ENCODE measurements at places on chromosomes 16 and 17.

GRCh38 chr17:1764284-1764683 lies 2.4 kb downstream of the SERPINF1 start:
- no peak for DNase-seq

DNA sequence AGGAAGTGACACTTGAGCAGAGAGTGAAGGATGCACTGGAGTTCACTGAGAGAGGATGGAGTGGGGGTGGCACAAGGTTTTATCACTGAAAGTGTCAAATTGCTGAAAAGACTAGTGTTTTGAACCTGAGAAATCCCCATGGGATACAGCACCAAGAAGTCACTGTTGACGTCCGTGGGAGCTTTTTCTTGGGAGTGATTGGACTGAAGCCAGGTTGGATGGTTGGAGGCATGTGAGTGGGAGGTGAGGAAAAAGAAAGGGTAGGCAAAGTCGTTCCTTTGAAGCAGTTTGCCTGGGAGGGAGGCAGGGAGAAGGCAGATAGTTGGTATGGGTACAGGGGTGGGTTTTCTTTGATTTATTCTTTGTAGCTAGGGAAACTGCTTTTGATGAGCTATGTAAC lies 39.9 kb upstream of the SDK2 start:
- no peak for DNase-seq

GRCh38 chr17:27871407-27871806 lies 21.8 kb downstream of the LYRM9 start:
- no peak for DNase-seq

DNA sequence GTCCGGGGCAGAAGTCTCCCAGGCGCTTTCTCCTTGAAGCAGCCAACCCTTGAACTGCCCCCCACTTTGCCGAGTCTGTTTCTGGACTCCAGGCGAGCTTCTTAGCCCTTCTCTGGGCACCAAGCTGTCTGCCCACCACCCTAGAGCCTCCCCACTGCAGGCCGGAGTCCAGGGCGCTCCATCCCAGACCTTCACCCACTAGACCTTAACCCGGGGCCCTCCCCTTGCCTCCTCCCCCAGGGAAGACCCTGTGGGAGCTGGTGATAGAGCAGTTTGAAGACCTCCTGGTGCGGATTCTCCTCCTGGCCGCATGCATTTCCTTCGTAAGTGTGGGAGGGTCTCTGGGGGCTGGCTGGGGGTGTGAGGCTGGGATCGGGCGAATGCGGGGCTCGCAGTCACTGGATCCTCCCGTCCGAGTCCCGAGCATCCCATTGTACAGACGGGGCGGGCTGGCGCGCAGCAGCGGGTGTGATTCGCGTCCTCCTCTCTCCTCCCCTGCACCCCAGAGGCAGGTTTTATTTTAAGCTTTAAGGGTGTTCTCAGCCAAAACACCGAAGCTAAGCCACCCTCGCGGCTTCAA lies 1.1 kb downstream of the ATP2A1 start:
- DNase-seq = peak; percentile 70

DNA sequence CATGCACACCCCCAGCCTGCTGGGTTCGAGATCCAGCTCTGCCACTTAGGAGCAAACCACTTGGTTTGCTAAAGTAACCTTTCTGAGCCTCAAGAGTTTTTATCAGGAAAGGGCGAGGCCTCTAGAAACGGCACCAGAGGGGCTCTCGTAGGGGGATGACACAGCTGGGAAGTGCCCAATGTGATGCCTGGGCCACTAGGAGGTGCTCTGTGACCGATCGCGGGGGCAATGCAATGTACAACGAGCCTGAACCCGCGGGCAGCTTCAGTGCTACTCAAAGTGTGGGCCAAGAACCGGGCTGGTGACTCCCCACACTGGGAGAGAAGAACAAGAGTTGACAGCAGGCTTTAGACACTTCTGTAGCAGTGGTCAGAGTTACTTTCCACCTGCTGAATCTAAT lies 9.4 kb downstream of the C16orf89 start:
- DNase-seq = no peak

Data from SW 1271 (cell line).